Karpas-422 (cell line): ENCODE measurements at places on chromosomes 5 and 9. TPM values are rescaled to one million over a fixed set of nuclear protein-coding genes. Genes with fewer than 3 reads are reported as not detected.

The SH3RF2 gene
- not detected in 2 replicates for total RNA-seq

The CCIN gene
- not detected in 2 replicates for total RNA-seq

DNA sequence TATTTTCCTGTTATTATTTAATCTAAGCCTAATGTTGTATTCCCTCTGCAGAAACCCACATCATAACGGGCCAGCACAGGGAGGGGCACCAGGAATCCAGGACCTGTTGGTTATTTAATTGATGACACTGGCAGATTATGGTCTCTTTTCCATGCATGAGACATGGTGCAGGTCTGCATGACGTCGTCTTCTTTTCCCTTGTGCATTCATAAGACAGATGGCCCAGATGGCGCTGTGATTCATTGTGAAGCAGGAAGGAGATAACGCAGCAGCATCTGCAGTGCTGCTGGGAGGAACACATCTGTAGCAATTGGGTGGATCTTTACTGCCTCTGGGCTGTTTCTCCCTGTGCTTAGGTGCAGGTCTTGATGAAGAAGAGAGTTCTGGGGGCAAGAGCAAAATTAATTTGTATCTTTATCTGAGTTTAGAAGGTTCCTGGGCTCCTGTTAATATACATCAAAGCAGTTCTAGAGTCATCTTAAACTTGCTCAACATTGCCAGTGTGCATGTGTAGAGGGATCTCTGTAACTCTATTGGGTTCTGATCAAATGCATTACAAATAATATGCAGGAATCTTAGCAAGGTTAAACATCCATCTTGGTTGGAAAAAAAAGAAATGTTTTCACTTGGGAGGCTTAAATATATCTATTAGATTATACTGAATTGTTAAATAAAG lies 176.1 kb downstream of the PCSK1 start:
- peak; percentile 65 for DNase-seq

GRCh38 chr9:91085517-91086291 lies 276.0 kb downstream of the AUH start:
- no peak for DNase-seq

DNA sequence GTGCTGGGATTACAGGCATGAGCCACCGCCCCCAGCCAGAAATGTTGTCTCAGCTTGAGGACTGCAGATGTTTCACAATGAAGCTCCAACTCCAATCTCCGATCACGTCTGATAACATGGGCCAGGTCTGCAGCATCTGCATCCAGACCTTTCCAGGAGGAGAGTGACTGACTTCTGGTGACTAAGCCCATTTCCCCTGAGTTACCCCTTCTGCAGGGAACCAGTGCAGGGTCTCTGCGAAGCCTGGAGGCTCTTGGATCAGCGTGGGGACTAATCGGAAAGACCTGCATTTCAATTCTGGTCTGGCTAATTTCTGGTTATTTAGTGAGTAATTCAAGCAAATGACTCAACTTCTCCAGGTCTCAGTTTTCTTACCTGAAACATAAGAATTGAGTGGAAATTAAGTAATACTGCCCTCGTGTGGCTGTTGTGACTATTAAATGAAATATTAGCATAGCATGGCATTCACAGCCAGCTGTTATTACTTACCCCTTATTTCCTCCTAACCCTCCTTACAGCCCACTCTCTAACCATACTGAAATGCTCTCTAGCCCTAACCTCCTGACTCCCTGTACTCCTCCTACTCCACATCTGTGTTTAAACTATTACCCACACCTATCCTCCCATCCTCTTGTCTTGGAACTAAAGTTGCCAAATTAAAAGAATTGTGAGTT lies 2.2 kb upstream of the GNPDA1 start:
- peak; percentile 90 for DNase-seq

DNA sequence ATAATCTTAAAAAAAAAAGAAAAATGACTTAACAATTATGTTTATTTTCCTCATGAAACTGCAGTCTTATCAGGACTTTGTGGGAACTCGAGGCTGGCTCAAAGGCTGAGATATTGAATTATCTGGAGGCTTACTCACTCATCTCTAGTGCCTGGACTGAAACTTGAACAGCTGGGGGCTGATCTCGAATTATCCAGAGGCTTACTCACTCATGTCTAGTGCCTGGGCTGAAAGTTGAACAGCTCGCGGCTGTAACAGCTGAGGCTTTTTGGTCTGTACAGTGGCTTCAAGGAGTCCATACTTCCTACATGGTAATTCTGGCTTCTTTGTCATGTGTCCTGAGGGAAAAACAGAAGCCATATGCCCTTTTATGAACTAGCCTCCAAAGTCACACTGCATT lies 371.9 kb downstream of the CETN3 start:
- DNase-seq = no peak

DNA sequence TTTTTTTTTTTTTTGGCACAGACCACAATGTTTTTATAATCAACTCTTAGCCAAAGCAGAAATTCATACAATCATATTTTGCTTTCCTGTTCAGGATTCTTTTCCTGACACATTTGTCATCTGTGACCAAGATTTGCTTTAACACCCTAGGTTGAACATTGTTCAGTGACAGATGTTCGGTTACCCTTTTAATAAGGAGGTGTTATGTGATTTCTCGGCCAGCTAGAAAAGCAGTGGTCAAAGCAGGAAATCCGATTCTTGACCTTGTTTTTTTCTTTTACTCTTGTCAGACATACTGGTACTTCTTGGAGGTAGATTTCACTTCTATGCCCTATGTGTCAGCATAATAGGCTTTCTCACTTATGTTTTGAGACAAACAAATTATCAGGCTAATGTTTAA lies 335.3 kb upstream of the ACTBL2 start:
- no peak for DNase-seq

DNA sequence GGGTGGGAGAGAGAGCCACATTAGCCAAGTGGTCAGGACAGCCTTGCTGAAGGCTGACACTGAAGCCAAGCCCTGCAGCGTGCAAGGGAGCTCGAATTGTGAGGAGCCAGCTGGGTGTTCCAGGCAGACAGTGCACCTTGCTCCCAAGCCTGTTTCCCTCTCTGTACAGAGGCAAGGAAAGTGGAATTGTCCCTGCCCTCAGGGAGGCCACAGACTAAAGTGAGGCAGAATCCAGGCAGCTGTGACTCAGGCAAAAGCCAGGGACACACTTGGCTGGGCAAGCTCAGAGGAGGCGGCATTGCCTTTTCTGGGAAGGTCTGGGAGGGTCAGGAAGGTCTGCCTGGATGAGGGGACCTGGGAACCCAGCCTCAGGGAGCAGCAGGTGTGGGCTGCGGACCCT lies 50.2 kb upstream of the LMX1B start:
- DNase-seq = no peak

The FOXD4L4 gene
- total RNA-seq = 0.14 and 0.41 TPM in 2 replicates

DNA sequence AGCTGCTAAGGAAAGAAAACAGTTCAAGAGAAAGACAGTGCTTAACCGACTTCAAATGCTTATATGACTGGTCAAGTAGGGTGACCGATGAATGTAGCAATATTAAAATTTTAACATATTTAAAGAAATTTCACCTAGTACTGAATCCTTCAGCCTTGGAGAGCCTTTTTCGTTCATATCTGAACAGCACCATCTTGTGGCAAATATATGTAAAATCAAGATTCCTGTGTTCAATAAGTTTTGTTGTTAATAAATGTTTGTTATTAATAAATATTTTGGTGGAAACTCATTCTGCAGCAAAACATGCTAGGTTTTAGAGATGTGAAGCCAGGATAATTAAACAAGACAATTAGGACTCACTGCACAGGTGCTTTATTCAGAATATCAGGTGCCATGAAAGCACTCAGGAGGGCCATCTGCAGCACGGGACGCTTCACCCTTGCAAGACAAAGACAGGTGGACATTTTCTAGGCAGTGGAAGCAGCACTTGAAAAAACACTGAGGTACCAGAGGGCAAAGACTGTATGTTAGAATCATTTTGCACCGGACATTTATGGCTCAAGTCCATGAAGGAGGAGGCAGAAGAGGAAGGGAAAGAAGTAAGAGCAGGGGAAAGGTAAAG lies 15.6 kb downstream of the TICAM2 start:
- peak; percentile 71 for DNase-seq

- no peak for DNase-seq
Measured at GRCh38 chr5:126628102-126628501, 27.4 kb downstream of the PHAX start.

DNA sequence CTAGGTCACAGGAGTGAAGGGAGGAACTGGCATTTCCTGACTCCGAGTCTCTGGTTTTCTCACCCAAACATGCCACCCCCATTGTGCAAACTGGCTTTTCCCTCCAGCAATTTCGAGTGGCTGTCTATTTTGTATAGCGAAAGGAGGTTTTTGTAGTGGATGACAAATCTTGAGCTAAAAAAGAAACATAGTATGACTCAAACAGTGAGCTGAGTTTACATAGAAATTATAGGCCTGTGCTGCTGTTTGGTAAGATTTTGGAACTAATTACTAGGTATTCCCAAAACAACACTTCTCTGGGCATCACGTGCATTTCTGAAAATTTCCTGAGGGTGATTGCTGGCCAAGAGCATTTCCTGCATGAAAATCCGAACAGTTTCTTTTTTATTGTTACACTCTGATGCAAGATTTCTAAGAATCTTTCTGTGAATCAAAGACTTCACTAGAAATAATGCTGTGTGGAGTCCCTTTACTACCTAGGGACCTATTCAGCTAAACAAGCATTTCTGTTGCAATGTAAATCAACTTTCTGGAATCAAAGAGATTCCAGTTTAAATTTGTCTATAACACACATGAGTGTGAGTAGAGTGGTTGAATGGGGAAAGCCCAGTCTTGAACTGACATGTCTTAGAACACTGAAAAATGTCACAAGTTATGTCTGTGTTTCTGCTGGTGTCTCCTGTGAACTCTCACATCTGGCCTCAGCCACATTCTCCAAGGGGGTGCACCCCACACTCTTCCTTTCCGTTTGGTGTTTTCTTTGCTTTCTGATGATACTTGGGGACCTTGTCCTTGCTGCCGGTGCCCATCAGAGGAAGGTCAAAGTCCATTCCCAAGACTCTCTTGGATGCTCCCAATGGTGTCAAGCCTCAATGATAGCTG lies 33.3 kb upstream of the DAPK1 start:
- DNase-seq = no peak

- DNase-seq = no peak
Measured at GRCh38 chr9:84301851-84302250, 38.7 kb downstream of the SLC28A3 start.

DNA sequence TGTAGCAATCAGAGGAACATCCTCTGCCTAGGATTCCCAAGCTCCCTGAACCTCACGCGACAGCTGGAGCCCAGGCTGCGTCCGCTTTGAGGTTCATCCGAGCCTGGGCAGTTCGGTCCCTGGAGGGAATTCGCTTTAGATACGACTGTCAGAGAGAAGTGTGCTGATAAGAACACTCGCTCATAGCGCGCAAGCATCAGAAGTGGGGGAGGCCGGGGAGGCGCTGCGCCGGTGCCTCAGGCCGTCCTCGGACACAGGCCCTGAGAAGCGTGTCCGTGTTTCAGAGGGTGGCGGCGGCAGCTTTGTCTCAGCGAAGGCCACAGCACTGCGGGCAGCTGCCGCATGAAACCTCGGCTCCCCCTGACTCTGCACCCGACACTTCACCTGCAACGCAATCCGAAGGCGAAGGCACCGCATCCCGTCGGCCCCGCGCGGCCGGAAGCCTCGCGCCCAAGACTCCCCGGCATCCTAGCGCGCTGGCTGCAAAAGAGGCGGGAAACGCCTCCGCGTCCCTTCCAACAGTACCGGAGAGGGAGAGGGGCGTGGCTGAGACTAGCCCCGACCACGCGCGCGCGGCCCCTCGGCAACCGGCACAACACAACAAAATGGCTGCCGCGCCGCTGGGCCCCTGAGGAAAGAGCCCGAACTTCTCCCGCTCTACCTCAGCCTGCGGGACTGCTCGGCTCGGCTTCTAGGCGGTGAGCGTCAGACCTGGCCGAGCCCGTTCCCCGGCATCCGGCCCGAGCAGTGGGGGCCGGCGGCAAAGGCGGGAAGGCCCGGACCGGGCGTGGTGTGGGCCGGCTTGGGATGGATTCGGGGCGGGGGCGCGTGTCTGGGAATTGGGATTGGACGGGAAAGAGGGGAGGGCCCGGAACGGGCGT lies at the start of gene CNTRL:
TSS of gene CNTRL (plus strand) at position 586 of the 881 bp plus-strand sequence. CDS start 13,372 bp downstream, outside the sequence.
- peak; percentile 98 for DNase-seq

DNA sequence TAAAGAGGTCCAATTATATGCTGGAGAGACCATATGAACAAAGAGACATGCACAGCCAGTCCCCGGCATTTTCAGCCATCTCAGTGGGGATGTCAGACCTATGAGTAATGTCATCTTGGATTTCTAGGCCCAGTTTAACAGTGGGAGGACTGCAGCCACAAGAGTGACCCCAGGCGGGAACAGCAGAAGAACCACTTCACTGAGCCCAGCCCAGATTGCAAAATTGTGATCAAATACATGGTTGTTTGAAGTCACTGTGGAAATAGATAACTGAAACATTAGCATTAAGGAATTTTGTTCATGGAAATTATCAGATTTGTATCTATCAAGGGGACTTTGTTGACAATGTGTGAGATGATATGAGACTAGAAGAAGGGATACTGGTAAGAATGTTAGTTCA lies 42.1 kb upstream of the C9orf57 start:
- DNase-seq = no peak

The GMCL2 gene
- not detected in 2 replicates for total RNA-seq

GRCh38 chr9:133609311-133610098 lies at the start of gene FAM163B:
Gene FAM163B (minus strand): TSS chr9:133609389. CDS start chr9:133580223, 29,166 bp downstream.
- DNase-seq = no peak

The GKAP1 gene
- total RNA-seq = 5.8 and 13.4 TPM in 2 replicates
